Kidney glomerular epithelial cell (primary cell): ENCODE measurements at places on chromosomes 16 and 17.

GRCh38 chr17:74637265-74637664 lies 13.7 kb upstream of the CD300E start:
- no peak for DNase-seq

DNA sequence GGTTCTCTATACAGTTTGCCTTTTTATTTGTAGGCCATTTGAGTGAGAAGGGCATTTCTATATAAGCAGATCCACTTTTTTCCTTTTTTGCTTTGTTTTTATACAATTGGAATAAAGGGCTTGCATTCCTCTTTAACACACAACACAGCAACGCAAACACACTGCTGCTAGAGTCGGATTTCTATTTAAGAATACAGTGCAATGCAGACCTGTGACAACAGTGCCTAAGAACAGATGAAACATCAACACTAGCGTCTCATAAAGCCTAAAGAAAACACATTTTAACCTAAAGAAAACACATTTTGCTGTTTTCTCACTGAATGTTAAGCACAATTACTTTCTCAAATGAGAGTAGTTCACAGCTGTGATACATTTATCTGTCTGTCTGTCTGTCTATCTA lies 1141.1 kb downstream of the CDH11 start:
- no peak for DNase-seq

- no peak for DNase-seq
Observed at GRCh38 chr17:37839196-37839978, 84.8 kb upstream of the TBC1D3K start.

DNA sequence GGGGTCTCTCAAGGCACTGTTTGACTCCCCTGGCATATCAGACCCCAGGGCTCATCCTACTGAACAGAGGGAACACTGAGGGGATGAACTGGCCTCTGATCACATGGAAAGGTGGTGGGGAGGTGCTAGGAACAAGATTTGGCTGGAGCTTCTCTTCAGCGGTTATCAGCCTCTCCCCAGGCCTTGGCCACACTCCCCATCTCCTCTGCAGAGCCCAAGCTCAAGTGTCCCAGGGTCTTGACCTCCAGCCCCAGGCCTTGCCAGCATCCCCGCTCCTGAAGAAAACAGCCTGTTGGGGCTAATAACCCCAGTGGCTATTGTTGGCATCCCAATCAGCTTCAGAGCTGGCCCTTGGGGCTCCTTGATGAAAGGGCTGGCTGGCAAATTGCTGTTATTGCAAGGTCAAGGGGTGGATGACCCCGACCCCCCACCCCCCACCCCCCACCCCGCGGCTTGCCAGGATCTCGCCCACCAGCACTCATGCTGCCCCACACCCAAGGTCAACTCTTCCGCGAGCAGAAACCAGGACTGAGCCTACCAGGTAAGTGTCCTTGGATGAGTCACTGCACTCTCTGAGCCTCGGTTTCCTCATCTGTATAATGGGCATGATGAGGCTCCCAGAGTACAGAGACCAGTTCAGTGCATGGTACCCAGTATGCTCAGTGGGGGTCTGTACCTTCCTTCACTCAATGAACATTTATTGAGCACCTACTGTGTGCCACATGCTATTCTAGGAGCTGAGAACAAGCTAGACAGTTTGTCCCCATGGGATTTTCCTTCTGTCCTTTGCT lies 18.8 kb upstream of the FAM83G start:
- DNase-seq = no peak

DNA sequence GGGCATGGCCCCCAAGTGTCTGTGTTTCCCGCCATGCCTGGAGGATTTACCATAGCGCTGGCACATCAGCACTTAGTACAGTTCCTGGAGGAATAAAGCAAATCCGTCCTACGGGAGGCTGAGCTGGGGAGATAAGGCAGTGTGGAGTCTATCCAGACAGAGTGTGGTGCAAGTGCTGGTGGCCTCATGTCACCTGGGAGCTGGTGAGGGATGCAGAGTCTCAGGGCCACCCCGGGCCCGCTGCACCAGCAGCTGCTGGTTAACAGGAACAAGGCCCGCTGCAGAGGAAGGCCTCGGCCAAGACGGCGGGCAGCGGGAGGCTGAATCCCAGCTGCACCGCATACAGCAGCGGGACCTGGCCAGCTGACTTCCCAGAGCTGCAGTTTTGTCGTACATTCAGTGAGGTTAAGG lies 57.3 kb upstream of the CDC42EP4 start:
- DNase-seq = no peak

GRCh38 chr16:53922067-53922806 lies 218.3 kb downstream of the FTO start:
- no peak for DNase-seq

GRCh38 chr17:76528156-76528527 lies 9.4 kb downstream of the CYGB start:
- DNase-seq = no peak

DNA sequence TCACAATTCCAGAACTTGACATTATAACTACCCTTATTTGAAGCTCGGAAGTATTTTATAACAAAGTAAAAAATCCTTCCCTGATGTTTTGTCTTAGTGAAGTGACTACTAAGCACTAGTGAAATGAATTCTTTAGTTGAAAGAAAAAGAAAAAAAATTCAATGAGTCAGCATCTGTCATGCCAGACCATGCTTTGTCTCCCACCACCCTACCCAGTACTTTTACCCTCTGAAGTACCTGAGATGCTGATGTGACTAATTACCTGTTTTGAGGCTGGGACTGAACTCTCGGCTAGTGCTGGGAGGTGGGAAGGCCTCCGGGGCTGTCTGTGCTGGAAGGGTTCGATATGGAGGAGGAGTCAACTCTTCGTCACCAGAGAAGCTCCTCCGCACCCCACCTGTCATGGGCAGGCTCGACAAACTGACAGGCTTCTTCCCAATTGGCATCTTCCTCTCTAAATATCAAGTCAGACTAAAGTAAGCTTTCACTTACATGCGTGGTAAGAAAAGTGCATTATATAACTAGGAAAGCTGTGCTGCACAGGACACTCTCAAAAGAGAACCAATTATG lies 19.6 kb downstream of the NME2 start:
- no peak for DNase-seq

GRCh38 chr17:57582881-57583756 lies 162.0 kb downstream of the CCDC182 start:
- no peak for DNase-seq

- DNase-seq = peak; percentile 79
Observed at GRCh38 chr17:15273141-15273793, 8.1 kb upstream of the PMP22 start.

DNA sequence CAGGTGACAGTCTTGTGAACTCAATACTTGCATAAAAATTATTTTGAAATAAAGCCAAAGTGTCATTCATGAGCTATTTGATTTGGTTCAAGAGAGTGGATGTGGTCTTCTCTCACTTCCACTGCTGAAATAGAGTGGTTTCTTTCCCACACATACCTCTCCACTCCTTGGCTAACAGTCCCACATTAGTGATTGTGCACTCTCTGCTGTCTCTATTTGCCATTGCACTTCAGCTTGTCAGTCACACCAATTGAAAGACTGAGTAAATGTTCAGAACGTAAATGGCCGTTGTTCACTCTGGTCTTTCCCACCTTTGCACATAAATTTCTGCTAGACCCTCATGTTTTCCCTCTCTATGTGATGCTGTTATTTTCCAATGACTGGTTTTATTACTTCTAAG lies 197.5 kb downstream of the FTO start:
- no peak for DNase-seq

DNA sequence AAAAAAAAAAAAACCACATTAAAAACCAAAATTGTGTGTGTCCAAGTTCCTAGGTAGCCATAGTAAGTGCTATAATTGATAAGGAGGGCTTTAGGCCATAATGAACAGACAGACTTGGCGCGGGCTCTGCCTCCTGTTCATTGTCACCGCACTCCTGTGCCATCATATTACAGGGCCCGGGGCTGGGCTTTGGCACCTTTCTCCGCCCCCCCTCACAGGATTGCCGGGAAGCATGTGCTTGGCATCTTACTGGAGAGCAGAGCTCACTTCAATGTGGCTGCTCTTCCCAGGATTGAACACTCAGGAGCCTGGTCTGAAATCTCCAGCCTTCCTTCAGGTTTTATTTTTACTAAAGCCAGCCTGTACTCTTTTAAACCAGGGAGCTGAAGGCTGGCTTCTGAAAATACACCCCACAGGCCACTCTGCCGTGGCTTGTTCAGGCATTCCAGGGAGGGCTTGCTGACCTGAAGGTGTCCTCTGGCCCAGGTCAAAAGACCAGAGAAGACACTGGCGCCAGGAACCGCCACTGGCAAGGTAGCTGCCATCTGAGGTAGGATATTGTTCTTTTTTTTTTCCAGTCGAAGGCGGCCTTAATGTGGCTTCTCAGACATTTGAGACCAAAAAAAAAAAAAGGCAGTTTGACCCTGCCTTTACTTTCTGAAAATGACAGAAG lies 39.3 kb downstream of the DHRS7B start:
- no peak for DNase-seq

DNA sequence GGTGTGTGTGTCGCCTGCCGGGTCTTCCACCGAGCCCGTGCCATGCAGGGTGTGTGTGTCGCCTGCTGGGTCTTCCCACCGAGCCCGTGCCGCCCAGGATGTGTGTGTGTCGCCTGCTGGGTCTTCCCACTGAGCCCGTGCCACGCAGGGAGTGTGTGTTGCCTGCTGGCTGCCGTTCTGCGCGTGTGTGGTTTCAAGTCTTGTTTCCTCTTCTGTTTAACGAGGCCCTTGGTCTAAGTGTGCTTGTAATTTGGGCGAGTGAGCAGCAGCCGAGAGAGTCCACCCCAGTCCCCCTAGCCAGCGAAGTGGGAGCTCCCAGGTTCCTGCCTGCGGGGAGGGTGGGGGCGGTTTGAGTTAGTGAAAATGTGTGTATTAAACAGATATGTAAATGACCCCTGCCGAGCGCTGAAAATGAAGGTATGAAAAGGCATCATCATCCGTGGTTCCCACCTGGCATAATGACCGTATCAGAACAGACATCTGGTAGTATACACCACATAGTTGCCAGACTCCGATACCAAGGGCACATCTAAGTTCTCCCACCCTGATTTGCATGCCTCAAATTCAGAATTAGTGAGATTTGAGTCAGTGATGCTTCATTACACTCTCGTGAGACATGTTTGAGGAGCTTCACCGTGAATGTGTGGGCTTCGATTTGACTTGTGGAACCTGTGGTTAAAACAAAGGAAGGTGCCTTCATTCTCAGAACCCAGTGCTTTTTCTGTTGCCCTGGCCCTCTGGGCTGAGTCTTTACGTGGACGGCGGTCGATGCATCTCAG lies 114.5 kb upstream of the CHMP6 start:
- no peak for DNase-seq

- no peak for DNase-seq
Observed at GRCh38 chr16:61842666-61843065, 193.6 kb downstream of the CDH8 start.

DNA sequence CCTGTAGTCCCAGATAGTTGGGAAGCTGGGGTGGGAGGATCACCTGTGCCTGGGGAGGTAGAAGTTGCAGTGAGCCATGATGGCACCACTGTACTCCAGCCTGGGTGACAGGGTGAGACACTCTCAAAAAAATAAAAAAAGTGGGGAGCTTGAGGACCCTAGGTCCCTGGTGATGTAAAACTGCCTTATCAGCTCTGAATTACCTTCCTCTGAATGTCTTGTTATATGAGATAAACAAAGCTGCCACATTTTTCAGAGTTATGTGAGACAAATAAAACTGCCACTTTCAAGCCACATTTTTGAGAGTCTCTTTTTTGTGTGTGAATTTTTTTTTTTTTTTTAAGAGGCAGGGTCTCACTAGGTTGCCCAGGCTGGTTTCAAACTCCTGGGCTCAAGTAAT lies 32.0 kb upstream of the B4GALNT2 start:
- DNase-seq = no peak

DNA sequence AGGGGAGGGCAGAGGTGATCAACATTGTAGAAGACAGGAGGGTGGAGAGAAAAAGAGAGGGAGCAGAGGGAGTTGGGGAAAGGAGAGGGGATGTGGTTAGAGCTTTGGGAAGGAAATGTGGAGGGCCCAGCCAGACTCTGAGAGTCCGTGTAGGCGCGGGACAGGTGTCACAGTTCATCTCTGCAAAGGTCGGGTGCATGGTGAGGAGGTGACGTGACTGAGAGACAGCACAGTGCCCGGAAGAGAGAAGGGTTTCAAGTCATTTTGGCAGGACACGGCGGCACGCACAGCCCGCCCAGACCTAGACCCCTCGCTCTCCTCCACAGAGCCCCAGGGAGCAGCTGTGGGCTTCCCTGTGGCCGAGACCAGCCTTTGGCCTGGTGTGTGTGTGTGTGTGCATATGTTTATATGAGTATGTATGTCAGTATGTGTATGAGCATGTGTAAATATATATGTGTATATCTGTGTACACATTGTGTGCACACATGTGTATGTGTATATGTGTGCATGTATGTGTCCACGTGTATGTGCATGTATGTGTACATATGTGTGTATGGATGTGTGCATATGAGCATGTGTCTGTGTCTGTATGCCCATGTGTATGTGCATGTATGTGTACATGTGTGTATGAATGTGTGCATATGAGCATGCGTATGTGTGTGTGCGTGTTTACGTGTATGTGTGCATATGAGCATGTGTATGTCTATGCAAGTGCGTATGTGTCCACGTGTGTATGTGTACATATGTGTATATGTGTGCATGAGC lies 104.6 kb downstream of the SEC14L1 start:
- no peak for DNase-seq

GRCh38 chr17:50697663-50698272 lies 9.9 kb downstream of the ANKRD40 start:
- DNase-seq = no peak

DNA sequence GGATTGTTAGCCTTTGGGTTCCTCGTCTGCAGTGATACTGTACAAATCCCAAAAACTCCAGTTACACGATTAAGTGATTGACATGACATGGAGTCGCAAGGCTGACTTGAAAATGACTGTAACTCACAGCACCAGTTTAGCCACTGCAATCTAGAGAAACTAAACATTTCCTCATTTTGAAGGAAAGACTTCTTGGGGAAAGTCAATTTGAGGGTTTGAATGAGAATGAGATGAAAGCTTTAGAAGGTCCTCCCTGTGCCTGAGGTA lies 4.8 kb downstream of the BANP start:
- no peak for DNase-seq

- DNase-seq = no peak
Observed at GRCh38 chr17:2122641-2123302, 67.9 kb downstream of the HIC1 start.

DNA sequence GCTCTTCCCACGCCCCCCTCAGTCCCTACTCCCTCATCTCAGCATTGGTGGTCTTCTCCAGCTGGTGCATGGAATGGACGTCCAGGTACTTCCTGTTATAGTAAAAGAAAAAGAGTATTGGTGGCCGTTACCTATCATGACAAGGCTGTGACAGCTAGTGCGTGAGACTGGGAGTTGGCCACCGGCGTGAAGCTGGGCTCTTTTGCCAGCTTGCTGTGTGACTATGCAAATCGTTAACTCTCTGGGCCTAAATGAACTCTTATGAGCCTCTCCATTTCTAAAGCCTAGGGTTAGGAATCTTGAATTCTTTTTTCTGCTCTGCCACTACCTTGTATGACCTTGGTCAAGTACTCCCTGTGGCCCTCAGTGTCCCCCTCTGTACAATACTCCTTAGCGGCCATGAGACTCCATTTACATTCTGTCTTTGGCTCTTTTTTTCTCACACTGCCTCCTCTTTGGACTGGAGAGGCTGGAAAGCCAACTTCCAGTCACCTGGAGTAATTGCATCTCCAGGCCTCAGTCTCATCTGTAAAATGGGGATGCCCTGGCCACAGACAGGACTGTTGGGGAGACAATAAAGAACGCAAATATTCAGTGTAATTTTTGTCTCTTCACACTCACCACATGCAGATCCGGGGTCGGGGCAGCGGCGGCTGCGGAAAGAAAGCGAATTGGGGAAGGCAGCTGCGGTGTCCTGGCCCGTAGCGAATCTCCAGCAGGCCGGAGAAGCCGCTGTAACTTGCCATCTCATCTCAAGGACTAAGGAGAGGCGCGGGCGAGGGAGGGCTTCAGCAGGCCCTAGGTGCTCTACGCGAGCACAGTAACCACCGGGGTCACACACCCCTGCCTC lies 1.1 kb downstream of the CFAP119 start:
- no peak for DNase-seq
